ENCODE measurements at places on chromosomes 5 and 9.

- DNase-seq: no peak
These were observed 201 bp downstream of the DOLK start for GRCh38 chr9:128947277-128947526.

DNA sequence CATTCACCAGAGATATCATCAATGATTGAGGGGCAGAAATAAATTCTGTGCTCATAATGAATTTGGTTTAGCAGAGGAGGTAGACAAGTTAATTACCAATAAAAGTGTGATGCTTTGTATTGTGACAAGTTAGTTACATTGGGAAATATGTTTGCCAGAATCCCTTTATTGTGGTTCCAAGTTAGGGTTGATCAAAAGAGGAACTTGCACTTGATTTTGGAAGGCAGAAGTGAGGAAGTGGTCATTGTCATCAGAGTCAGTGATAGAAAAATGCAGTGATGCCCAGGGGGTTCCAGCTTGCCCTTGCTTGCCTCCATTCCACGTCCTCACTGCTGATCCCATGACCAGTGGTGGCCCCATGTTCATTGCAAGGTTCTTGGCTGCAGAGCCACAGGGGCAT, 69.7 kb downstream of the SVEP1 start:
- no peak for DNase-seq

DNA sequence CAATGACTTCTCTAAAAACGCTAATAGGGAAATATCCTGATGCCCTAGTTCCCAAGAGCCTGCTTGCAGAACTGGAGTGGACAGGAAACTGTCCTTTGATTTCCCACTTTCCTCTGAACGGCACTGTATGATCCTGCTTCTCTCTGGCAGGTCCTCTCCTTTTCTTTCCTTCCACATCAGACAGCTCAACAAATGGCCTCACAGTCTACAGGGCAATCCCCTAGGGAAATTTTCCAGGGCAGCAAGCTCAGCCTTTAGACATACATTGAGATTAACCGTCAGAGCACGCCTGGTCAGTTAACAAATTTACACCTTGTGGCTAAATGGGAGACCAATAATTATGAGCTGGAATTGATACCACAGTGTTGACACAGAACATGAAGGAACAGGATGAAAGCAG, 164.9 kb downstream of the SLC24A2 start:
- no peak for DNase-seq

DNA sequence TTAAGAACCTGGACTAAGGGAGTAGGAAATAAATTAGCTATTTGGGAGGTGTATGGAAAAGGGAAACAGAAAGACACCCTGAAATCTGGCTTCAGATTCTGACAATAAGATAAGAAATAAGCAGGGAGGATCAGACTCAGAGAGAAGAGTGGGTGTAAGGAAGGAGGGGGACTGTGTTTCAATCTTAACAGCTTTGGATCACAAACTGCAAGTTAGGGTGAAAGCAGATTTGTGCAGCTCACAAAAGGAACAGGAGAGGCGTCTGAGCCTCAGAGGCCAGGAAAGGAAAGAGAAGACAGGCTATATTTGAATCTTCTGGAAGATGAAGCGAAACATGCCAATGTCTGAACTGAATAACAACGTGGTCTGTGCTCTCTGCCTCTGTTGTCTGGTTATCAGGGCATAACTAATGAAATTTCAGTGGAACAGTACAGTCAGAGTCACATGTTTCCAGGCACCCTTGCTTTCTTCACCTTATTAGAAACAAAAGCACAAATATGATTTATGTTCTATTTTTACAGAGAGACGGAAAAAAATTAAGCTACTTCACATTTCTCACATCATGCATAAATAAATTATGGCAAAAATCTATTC, 26.6 kb downstream of the SGTB start:
- no peak for DNase-seq

DNA sequence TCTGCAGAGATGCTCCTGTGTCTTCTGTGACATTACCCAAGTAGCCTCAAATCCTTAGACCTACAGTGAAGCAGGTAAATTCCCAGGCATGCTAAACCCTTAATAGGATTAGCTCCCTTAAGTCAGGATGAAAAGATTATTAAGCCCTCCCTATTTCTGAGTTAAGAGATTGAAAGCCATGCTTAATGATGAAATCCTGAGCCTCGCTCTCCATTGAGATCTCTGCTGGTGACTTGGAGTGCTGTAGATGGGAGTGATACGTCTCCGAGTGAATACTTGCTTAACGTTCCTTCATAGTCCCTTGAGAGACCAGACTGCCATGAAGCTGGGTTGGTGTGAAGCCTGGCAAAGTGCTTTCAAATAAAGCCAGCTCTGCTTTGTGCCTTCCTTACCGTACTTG, 34.2 kb downstream of the AOPEP start:
- no peak for DNase-seq

- DNase-seq: peak; percentile 33
These were observed 35.9 kb upstream of the ARSB start for GRCh38 chr5:79020861-79021561.

DNA sequence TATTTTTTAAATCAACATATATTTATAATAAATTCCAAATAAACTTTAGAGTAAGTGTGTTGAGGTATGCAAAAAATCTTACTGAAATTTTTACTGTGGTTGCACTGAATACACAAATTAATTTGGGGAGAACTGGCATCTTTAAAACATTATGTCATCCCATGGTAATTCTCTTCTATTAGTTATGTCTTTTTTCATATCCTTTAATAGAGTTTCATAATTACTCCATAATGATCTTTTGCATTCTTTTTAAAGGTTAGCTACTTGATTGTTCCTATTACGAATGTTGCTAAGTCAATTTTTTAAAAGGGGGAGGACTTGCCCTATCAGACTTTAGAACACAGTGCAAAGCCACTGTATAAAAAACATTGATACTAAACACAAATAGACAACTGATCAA, 26.8 kb downstream of the SSBP2 start:
- DNase-seq: no peak

- DNase-seq: no peak
These were observed 18.8 kb downstream of the NMRK1 start for GRCh38 chr9:75069171-75069570.

GRCh38 chr5:1018596-1018995, 10.0 kb downstream of the NKD2 start:
- DNase-seq: no peak

- no peak for DNase-seq
These were observed 294.8 kb upstream of the KIF2A start for GRCh38 chr5:62011089-62011664.
